Naive B cell (primary cell): ENCODE measurements at places on chromosomes 12 and 14. TPM values are rescaled to one million over a fixed set of nuclear protein-coding genes. Genes with fewer than 3 reads are reported as not detected.

DNA sequence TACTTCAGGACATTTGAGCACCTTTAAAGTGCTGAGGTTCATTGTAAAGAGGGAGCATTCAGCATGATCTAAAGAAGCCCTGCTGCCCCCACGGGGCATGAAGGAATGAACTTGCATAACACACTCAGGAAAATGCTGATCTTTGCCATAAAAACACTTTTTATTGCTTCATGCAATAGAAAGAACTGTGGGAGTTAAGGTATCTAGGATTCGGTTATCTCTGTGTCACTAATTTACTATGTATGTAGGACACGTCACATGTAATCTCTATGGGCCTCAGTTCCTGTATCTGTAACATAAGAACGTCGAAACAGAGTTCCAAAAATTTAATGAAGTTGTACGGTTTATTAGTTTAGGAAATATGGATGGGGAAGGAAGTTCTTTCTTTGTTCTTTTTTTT, 33.0 kb downstream of the BTBD7 start:
- no peak for DNase-seq

DNA sequence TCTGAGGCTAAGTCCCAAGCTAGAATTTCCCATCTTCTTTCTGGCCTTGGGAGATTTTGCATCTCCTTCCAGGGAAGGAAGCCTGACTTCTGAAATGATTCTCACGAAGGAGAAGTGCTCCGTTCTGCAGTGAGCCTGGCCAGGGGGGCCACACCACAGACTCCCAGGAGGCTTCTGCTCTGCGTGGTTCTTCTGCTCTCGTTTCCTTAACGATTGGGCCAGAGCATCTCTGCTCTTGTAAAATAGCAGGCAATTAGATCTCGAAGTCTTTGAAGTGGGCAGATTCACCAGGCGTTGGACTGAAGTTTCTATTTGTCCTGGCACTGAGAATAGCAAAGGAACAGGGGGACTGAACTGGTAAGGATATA, 6.7 kb upstream of the BATF start:
- peak; percentile 81 for DNase-seq

- DNase-seq = no peak
Measured at GRCh38 chr12:128570191-128571065, 253.3 kb downstream of the SLC15A4 start.

- no peak for DNase-seq
Measured at GRCh38 chr12:105562199-105562971, 231.9 kb downstream of the C12orf75 start.

- no peak for DNase-seq
Measured at GRCh38 chr12:67062193-67062592, 207.0 kb upstream of the CAND1 start.

SRRM4 gene
- not detected for polyA plus RNA-seq

DUSP6 gene
- 38.7 TPM for polyA plus RNA-seq

- no peak for DNase-seq
Measured at GRCh38 chr12:114741940-114742339, 58.0 kb upstream of the TBX3 start.

LAG3 gene
- polyA plus RNA-seq = 0.17 TPM

- peak; percentile 53 for DNase-seq
Measured at GRCh38 chr12:47276621-47277309, 197.0 kb upstream of the AMIGO2 start.

DNA sequence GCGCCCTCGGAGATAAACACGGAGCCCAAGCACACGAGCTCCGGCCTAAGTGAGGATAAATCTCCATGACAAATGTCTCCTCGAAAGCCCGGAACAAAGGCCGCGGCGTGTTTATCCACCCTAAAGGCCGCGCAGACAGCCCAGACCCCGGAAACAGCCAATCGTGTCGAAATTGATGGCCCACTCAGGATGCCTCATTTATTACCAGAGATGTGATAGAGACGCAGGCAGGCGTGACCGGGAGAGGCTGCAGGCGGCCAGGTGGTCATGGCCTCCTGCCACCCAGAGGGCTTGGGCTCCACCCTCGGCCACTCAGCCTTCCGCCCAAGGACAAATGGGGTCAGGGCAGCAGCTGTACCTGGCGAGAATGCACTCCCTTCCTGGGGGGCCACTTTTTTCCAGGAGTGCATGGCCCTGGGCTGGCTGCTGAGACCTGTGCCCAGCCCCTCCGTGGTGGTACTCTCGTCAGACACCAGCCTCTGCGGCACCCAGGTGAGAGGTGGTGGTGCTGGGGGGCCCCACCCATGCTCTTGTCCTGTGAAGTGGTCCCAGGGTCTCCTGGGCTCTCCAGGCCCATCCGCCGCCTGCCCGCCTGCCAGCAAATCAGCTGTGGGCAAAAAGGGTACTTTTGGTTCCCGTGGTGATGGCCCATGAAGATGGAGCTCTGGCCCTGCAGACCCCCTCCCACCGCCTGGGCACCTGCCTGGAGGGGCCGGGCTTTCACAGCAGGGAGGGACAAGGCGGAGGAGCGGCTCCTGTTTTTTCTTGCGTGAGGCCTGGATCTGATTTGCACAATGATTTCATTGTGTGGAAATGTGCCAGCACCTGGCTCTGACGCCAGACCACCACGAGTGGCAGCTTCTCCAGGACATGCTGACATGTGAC, 211.5 kb upstream of the C14orf180 start:
- no peak for DNase-seq

STYK1 gene
- not detected for polyA plus RNA-seq

HOXC12 gene
- not detected for polyA plus RNA-seq

- no peak for DNase-seq
Measured at GRCh38 chr12:95966287-95966870, 23.2 kb downstream of the AMDHD1 start.

DNA sequence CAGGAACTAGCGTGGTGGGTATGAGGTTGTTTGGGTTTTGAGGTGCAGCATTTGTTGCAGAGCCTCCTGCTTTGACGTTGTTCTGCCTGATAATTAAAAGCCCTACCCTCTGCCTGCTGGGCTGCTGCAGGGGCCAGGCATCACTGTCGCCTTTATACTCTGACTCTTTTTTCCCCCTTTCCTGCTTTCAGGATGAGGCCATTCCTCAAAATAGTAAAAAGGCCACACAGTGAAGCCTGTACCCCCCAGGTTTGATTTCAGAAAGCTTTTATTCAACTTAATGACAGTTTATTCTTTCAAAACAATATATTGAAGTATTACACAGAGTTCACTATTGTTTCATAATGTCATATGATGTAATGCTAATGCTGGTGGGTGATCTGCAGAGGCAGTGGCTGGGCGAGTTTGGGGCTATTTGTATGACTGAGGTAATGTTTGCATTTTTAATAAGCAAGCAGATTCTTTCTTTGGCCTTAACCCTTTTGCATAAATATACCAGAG, 9.1 kb downstream of the BORCS5 start:
- no peak for DNase-seq

DNA sequence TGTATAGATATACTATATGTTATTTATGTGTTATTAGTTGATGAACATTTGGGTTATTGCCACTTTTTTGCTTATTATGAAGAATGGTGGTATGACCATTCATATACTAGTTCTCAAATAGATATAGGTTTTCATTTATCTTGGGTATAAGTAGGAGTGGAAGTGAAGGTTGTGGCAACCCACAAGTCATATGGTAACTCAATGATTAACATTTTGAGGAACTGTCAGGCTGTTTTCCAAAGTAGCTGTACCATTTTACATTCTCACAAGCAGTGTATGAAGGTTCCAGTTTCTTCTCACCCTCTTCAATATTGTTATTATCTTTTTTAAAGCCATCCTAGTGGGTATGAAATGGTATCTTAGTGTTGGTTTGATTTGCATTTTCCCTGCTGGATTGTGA, 19.0 kb upstream of the MSRB3 start:
- DNase-seq = no peak

- DNase-seq = no peak
Measured at GRCh38 chr12:29132316-29132715, 16.8 kb upstream of the FAR2 start.

DNA sequence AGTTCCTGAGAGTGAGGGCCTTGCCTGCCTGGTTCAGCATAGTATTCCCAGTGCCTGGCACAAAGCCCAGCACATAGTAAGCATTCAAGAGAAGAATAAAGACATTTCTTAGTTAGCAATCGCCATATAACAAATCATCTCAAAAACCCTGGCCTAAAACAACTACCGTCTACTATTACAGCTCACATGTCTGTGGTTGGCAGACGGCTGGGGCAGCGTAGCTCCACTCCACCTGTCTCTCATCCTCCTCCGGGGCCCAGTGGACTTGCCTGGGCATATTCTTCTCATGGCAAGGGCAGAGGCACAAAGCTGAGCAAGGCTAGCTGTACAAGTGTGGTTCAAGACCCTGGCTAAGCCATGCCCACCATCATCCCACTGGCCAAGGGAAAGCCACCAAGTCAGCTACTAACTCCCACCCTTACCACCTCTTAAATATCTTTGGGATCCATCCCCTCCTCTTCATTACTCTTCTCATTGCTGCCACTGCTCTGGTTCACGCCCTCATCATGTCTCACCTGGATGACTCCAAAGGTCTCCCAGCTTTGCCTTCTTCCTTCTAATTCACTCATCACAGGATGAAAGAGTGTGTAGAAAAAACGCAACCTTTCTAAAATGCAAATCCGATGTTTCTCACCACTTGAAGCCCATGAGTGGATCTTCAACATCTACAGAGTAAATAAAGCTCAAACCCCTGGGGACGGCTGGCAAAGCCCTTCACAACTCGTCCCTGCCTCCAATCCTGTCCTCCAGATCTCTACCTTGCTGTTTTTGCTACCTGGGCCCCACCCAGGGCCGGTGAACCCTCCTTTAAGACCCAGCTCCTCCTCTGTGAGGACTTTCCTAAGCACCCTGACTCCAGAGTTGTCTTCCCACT, 10.4 kb downstream of the TMEM229B start:
- no peak for DNase-seq

PIK3C2G gene
- polyA plus RNA-seq = not detected

DNA sequence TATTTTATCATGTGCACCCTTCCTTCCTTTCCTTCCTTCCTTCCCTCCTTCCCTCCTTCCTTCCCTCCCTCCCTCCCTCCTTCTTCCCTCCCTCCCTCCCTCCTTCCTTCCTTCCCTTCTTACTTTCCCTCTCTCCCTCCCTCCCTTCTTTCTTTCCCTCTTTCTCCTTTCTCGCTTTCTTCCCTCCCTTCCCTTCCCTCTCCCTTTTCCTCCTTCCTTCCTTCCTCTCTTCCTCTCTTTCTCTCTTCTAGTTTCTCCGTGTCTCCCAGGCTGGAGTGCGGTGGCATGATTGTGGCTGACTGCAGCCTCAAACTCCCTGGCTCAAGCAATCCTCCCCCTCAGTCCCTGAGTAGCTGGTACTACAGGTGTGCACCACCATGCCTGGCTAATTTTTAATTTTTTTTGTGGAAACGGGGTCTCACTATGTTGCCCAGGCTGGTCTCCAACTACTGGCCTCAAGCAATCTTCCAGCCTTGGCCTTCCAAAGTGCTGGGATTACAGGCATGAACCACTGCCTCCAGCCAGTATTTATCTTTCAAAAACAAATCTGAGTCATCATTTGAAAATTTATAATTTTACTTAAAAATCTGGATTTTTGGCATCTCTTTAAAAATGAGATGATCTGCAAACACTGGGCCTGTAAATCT, 7.8 kb downstream of the C1RL start:
- DNase-seq = no peak

DNA sequence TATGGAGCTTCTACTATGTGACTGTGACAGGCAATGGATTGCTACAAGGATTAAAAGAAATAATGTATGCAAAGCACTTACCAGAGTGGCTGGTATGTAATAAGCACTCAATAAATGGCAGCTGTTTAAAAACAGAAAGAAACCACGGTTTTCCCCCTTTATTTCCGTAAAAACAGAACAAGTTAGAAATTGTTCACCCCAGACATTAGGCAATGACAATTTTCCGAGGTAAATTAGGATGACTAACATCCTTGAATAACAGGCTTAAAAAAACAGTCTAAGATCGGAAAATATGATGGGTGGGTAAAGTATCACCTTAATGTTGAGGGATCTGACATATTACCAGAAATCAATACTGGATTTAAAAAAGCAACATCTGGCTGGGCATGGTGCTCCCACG, 20.9 kb upstream of the CNIH1 start:
- DNase-seq = no peak

DNA sequence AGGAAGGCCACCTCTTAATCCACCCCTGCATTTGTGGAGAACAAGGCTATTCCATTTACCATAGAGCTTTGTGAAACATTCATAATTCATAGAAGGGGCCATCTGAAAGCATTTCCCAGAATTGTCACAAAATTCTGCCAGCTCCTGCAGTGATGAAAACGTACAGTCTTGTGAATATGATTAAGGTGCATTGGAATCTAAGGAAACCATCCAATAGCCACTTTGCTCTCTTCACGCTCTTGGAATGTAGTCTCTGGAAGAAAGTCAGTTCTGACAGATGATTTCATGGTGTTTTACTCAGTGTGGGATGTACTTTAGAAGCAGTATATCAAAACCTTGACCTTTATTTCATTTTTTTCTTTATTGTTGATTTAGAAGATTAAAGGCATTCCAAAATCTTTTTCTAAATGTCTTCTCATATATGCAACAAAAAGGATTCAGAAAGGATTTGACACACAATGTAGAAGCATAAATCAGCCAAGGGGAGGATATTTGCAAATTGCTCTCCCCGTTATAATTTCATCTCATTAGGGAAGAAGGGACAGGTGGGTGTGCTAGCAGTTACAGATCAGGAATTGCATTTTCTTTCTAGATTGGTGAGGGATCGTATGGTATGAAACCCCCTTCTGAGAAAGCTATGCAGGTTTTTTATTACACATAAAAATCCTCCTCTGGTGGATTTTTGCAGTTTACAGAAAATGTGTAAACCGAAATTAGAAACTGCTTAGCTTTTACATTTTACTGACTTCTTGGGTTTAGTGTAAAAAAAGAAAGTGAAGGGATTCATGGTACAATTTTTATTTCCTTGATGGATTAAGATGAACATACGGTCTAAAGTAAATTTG, 390.2 kb downstream of the LRIG3 start:
- no peak for DNase-seq

GRCh38 chr14:35112641-35113040, 9.1 kb downstream of the PPP2R3C start:
- DNase-seq = no peak

P2RX7 gene
- 0.10 TPM for polyA plus RNA-seq

GRCh38 chr12:11130999-11131398, 3.4 kb downstream of the TAS2R30 start:
- DNase-seq = no peak

CLEC4D gene
- polyA plus RNA-seq = not detected
